ENCODE measurements at places on chromosomes 5 and 9.

DNA sequence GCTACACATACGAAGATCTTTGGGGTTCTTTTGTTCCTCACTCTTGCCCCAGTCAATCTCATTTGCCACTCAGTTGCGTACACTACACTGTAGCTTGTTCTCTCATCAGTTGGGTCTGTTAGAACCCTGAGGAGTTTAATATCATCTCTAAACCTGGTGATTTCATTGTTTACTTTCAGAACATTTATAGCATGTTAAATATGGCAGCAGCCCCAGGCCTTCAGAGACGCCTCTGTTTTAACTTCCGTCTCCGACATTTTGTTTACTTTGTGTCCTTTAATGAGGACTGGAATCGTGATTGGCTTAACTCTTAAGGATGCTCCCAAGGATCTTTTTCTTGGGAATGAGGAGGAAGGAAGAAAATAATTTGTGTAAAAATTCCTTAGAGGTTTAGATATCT is 510.1 kb downstream of the NR2F1-AS1 start:
- no peak for DNase-seq

DNA sequence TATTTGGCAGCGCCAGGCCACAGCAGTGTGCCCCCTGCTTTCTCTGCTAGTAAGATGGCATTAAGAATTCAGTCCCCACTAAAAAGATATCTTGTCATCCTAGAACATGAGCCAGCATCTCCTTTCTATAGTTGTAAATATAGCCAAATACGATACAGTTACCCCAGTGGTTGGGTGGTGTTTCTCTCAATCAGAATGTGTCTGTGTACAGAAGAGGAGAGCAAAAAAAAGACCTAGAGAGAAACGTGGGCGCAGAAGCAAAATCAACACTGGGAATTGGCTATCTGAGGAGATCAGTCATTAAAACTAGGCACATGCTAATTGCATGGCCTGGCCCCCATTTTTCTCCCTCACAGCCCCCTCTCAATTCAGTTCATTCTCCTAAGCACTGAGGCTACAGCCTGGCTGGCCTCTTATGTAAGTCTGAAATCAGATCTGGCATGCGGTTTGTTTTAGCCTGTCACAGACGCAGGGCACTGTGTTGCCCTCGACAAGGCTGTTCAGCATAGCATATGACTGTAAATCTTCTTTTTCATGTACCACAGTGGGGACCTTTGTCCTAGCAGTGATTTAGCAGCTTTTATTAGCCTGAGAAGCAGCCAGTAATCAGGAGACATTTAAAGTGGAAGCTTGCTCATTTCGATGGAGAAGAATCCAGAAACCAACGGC is 57.8 kb downstream of the RORB start:
- DNase-seq = no peak

GRCh38 chr9:127241354-127241753 is 23.2 kb upstream of the GARNL3 start:
- DNase-seq = no peak

- DNase-seq = no peak
Observed at GRCh38 chr5:3002230-3002629, 250.8 kb upstream of the IRX2 start.

GRCh38 chr5:124873713-124874112 is 127.3 kb upstream of the ZNF608 start:
- no peak for DNase-seq

DNA sequence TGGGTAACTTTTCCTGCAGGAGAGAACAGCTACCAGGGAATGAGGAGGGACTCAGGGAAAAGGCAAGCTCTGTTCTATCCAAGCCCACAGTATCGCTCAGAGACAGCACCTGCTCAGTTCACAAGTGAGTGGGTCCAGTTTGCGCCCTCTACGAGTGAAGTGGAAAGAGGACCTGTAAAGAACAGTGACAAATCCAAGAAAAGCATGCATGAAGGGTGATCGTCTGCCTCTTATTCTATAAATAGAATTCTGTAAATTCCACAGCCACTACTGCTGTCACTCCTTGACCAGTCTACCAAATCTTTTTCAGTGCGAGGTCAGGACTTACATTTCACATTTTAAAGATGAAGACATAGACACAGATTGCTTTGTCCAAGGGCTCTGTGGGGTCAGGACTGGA is 117.5 kb downstream of the ENTREP1 start:
- no peak for DNase-seq

GRCh38 chr5:155624597-155625241 is 611.2 kb downstream of the KIF4B start:
- no peak for DNase-seq

DNA sequence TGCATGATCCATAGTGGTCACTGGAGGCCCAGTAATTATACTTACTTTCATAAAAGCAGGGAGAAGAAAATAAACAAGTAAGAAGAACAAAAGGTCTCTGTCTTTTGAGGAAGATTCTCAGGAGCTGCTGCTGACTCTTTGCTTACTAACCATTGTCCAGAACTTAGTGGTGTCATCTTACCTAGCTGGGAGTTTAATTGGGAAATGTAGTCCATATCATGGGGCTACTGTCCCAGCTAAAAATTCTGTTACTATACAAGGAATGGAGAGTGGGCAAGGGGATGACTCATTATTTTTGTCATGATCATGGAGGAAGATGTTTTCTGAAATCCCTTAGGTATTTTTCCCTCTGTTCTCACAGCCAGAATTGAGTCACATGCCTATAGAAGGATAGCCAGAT is 639.3 kb downstream of the MTRR start:
- DNase-seq = no peak

DNA sequence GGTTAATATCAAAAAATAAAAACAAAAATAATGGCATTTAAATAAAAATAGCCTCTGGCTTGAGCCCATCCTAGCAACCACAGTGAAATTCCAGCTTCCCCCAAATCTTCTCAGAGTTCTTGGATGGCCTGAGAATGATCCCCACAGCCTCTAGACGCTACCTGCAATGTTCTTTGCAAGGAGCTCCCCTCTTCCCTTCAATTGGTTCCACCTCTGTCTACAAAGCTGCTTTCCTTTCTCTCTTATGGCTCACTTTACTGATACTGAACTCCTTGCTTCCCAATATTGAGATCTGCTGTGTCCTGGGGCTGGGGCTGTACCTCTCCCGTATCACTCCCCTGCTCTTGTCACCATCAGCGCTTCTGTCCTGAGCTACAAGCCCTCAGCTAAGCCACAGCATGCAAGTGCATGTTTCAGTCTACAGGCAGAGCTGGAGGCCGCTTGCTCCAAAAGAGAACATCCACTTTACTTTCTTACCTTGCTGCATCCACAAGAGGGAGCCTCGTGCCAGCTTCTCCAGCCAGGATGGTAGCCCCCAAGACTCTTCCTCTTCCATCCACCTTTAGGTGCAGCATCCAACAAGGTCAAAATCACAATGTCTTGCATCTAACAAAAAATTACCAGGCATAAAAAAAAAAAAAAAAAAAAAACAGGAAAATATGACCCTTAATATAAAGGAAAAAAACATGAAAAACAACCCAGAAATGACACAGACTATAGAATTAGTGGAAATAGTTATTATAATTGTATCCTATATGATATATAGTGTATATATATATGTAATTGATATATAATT is 57.4 kb upstream of the PRSS3 start:
- DNase-seq = no peak

DNA sequence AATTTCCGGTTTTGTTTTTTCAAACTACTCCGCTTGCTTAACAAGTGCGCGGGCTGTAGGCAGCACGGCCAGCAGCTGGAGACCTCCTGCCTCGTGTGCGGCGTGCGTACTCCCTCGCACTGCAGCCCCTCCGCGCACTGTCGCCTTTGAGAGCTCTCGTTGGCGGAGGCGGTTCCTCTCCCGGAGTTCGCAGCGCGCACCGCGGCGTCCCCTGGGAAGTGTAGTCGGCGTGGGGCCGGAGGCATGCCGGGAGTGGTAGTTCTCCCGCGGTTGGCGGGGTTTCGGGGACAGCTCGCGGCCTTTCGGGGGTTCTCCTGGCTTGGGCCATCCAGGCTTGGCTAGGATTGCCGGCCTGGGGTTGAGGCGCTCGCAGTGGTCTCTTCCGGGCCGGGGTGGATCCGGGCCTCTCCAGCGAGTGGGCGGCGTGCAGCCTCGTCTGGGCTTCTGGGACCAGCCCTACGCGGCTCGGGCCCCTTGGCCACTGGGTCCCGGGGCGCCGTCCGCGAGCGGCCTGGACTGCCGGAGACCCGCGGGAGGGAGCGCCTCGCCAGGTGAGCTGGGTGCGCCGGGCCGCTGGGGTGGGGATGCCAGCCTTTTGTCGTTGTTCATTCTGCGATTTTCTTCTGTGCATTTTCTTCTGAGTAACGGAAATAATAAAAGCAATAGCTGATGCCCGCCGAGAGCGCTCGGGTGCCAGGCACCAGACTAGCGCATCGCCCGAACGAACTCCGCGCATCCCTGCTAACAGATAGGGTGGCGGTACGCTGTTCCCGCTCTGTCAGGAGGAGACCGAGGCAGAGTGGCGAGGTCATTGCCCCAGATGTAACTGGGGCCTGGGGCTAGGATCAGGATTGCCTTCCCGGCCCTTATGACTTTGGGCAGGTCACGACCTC is at the start of gene ZNF354C:
ZNF354C (plus strand) TSS at position 258 of the 893 bp plus-strand sequence. CDS start 1,696 bp downstream, outside the sequence.
- DNase-seq = peak; percentile 89

DNA sequence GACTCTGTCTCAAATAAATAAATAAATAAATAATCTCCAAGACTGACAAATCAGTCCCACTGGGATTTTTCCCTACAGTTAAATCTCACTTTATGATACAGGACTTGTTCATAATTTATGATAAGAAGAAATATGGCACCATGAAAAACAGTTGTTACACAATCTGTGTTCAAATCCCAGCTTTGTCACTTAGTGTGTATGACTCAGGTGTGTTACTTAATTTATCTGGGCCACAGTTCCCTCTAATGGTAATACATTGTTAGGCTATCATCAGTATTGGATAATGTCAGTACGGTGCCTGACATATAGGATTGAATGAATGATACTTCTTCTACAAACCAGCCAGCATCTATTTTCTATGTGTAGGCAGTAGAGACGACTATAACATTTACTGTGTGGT is 23.1 kb downstream of the SLC36A3 start:
- no peak for DNase-seq

- DNase-seq = no peak
Observed at GRCh38 chr5:142841511-142842265, 71.5 kb downstream of the ARHGAP26 start.

- DNase-seq = peak; percentile 40
Observed at GRCh38 chr5:156920042-156920860, 42.8 kb downstream of the TIMD4 start.

- no peak for DNase-seq
Observed at GRCh38 chr5:107875833-107876232, 205.1 kb upstream of the EFNA5 start.

DNA sequence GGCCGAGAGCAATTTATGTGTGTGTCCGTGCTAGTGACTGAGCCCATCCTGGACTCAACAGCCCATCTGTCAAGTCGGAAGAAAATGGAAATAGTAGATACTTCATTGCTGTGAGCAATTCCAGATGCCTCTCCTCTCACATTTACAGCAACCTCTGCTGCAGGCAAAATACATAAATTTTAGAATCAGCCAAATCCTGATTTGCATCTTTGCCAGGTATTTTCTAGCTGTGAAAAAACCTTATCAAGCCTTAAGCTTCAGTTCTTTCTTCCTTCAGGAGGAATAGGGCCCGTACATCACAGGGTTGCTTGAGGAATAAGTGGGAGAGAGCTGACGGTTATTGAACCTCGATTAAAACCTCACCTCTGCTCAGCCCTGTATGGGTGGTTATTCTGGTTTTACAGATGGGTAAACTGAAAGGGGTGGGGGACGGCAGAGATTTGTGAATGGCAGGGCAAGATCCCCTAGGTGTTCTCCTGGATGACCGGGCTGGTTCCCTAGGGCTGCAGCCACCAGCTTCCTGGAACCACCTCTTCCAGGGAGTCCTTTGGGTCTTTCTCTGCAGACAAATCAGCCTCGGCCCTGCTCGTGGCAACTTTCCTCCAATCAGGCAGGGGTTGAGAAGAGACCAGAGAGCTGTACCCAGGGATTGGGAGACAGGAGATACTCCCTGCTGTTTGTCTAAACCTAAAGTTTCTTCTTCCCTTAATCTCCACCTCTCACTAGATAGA is 5.3 kb upstream of the MSX2 start:
- DNase-seq = no peak

DNA sequence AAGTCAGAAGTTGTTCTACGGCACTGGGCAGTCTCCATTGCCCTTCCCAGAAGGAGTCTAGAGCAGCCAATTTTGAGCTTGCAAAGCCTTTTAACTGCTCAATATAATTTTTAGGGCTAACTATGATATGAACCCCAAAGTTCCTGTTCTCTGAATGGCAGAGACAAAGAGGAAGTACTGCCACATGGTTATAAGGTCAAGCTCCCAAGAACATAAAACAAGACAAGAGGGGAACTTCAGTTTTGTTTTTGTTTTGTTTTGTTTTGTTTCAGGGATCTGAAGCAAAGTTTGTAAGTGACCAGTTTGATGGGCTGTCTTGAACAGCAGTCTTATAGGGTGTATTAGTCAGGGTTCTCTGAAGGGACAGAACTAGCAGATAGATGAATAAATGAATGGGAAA is 11.9 kb upstream of the SMC2 start:
- no peak for DNase-seq

GRCh38 chr5:75148051-75148450 is 88.6 kb downstream of the ANKRD31 start:
- DNase-seq = no peak

DNA sequence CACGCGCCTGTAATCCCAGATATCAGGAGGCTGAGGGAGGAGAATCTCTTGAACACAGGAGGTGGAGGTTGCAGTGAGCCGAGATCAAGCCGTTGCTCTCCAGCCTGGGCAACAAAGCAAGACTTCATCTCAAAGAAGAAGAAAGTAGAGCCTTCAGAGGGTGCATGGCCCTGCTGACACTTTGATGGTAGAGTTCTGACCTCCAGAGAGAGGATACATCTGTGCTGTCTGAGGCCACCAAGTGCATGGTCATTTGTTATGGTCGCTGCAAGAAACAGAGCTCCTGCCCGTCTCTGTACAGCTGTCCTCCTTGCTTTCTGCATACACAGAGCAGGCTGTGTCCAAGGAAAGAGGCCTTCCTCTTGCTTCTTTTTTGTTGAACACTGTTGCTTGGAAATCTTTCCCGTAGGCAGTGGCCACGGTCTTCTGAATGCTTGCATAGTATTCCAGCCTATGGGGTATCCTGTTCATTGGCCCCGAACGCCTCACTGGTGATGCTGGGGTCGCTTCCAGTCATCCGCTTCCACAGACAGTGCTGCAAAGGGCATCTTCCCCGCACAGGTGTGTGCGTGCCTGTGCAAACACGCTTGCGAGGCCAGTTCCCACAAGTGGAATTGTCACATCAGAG is 36.8 kb upstream of the UNC5A start:
- DNase-seq = no peak

- no peak for DNase-seq
Observed at GRCh38 chr5:129766798-129767197, 18.9 kb downstream of the MINAR2 start.

GRCh38 chr5:43312076-43312661 is 1.0 kb downstream of the HMGCS1 start:
- no peak for DNase-seq

DNA sequence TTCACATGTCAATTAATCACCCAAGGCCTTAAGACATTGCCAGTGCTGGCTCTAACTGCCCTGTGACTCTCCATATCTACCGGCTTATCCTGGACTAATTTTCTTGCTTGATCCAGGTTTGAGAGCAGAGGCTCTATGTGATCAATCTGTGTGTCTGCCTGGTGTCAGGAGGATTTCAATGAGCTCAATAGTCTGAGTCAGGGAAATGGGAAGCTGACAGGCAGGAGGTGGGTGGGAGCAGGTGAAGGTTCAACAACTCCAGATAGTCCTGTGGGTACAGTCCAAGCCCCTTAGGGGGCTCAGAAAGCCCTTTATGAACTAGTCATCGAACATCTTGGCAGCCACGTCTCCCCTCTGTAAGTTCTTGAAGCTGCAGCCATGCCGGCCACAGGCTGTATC is 72.2 kb downstream of the SHB start:
- no peak for DNase-seq
